GM19239 (cell line): ENCODE measurements at places on chromosomes 7 and 10.

DNA sequence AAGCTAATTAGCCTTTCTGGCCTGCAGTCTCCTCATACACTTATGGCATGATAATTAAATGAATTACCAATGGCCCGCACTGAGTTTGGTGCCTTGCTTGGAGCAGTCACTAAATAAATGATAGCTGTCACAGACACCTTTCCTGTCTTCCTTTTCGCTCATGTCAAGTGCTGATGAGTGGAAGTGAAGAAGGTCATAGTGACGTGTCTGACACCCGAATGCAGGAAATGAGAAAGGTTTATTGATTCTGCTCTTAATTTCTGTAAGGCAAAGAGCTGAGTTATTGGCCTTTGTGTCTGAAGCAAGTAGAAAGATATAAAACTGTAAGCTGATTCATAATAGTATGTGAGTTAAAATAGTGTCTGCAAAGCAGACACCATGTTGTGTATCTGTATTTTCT lies 13.2 kb upstream of the ESYT2 start:
- no peak for DNase-seq

DNA sequence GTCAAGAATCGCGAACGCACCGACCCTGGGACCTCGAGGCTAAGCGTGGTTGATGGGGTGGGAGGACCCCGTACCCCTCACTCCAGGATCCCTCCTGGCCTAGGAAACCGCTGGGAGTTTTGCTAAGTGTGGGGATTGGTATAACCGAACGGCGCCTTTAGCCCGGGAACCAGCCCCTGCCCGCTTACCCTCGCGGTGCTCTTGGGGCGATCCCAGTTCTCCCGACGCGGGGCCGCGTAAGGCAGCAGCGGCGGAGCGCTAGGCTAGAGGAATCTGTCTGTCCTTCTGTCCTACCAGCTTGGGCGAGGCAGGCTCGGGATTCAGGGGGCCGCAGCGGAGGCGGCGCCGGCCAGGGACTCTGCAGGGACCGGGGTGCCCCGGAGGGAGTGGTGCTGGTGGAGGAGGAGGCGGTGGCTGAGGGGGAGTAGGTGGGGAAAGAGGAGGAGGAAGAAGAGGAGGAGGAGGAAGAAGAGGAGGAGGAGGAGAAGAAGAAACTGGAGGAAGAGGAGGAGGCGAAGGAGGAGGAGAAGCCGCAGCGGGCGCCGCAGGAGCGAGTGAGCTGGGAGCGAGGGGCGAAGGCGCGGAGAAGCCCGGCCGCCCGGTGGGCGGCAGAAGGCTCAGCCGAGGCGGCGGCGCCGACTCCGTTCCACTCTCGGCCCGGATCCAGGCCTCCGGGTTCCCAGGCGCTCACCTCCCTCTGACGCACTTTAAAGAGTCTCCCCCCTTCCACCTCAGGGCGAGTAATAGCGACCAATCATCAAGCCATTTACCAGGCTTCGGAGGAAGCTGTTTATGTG lies 439 bp upstream of the EMX2 start:
- no peak for DNase-seq

GRCh38 chr10:95346715-95347401 lies 56.1 kb upstream of the PDLIM1 start:
- DNase-seq, result no peak

DNA sequence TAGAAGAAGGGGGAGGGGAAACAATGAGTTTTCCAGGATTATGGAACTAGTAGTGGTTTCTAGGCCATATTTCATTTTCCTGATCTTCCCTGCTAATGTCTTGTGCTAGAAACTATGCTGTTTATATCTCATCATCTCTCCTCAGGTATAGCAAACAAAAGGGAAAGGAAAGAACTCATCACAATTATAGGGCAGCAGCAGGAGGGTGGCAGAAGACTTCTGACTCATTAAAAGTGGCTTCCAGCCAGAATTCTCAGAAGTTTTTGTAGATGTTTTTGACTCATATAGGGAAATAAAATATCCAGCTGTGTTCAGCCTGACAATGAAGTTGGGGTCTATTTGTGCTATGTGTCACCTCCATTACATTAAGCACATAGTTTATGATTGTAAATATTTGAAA lies 6.5 kb downstream of the AHR start:
- DNase-seq, result no peak

DNA sequence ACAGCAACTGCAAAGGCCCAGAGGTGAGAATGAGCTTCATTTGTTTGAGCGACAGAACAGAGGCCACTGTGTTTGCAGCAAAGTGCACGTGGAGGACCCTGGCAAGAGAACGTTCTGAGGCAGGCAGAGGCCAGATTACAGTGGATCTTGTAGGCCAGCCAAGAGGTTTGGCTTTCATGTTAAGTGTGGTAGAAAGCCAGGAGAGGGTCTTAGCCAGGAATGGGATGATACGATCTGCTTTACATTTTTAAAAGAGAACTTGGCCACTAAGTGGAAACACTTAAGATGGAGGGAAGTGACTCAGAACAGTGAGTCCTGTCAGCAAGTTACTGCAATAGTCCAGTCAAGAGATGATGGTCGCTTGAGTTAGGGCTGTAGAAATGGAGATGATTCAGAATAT lies 4.6 kb downstream of the CCDC136 start:
- DNase-seq, result no peak

- no peak for DNase-seq
These were observed 1.0 kb downstream of the URGCP start for GRCh38 chr7:43905209-43905946.

DNA sequence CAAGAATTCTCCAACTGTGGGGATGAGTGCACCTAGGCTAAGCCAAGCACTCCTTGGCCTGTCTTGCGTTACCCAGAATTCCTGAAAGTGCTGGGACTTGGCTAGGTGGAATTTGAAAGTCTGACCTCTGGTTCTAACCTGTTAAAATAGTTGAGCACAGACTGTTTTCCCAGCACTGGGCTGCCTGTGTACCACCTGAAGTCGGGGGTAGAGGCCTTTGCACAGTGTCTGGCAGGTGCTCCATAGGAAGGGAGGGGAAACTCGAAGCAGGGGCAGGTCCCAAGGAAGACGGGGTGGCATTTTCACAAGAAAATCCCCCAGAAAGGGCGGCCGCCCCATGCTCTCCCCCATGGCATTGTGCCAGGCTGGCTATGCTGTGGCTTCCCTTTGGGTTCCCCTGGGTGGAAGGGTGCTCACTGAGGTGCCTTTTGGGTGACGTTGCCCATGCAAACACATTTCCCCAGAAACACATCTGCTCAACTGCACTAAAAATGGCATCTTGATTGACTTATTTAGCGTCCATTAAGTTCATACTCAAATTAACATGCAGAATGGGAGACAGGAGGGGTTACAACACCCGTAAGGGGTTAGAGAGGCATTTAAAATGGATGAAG lies 62.9 kb downstream of the SYPL1 start:
- no peak for DNase-seq

GRCh38 chr7:42672339-42672999 lies 239.4 kb downstream of the C7orf25 start:
- no peak for DNase-seq

DNA sequence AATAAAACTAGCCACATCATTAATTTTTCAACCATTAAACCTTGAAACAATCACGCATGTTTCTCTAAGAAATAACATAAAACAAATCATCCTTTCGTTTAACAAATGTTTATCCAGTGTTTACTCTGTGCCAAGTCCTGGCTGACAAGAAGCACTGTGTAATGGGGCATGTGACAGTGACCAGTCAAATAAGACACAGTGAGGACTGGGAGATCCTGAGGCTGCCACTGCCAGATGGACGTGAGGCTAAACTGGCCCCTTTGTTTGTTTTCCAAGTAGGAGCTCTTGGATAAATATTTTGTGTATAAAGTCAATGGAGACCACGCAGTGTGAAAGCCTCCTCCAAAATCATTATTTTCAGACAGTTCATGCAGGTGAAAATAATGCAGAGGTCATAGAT lies 626.2 kb downstream of the SUGCT start:
- DNase-seq, result no peak

GRCh38 chr10:80474941-80475340 lies 20.8 kb downstream of the TSPAN14 start:
- no peak for DNase-seq

GRCh38 chr10:18203471-18203870 lies 63.2 kb downstream of the CACNB2 start:
- no peak for DNase-seq
